ENCODE measurements at places on chromosomes 1 and 21.
A peak's percentile ranks its signal among the peaks of the same experiment; 100 is the strongest.

DNA sequence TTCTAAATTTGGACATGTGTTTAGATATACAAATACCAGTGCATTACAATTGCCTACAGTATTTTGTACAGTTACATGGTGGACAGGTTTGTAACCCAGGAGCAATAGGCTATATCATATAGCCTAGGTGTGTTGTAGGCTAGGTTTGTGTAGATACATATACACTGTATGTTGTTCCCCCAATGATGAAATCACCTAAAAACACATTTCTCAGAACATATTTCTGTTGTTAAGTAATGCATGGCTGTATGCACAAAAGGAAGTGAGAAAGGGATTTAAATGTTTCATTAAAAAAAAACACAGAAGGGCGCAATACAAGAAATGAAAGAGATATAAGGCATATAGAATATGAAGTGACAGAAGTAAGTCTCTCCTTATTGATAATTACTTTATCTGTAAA, 32.0 kb downstream of the S100B start:
- no peak for DNase-seq

GRCh38 chr1:185087101-185087500, 41.7 kb downstream of the RNF2 start:
- no peak for DNase-seq

GRCh38 chr1:3018576-3018975, 2.7 kb upstream of the ACTRT2 start:
- no peak for DNase-seq

GRCh38 chr1:36567601-36568341, 85.1 kb upstream of the CSF3R start:
- DNase-seq = no peak

DNA sequence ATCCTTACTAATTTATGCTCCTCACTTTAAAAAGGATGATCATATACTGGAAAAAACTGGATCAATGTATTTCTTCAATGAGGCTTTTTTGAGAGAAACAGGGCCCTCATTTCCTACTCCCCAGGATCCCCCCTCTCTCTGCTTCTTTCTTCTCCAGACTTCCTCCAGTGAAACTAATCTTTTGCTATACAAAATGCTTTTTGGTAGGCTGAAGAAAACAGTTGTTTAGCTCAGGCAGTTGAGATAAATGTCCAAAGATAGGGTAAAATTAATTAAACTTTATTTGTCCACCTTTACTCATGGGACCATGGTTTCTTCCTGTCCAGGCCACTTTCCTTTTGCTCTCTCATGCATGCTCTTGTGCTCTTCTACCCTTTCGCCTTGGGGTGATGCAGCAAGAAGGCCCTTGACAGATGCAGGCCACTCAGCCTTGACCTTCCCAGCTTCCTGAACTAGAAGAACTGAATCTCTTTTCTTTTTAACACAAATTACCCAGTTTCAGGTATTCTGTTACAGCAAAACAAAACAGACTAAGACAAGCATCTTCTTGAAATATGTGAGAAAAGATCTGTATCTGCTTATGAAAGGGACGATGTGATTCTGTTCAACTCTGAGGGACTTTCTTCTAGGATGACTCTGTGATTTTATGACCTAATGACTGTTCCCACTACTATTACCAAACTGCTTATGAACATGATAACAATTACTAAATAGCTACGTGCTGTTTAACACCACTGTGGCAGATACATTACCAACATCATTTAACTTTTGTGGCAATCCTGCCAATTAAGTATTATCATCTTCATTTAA, 63.7 kb downstream of the NVL start:
- DNase-seq = no peak

GRCh38 chr1:51750218-51750617, 128.3 kb downstream of the NRDC start:
- DNase-seq = no peak

- no peak for DNase-seq
Observed at GRCh38 chr1:75265792-75266191, 131.6 kb downstream of the LHX8 start.

GRCh38 chr1:202689082-202689481, 21.2 kb downstream of the SYT2 start:
- DNase-seq = no peak

DNA sequence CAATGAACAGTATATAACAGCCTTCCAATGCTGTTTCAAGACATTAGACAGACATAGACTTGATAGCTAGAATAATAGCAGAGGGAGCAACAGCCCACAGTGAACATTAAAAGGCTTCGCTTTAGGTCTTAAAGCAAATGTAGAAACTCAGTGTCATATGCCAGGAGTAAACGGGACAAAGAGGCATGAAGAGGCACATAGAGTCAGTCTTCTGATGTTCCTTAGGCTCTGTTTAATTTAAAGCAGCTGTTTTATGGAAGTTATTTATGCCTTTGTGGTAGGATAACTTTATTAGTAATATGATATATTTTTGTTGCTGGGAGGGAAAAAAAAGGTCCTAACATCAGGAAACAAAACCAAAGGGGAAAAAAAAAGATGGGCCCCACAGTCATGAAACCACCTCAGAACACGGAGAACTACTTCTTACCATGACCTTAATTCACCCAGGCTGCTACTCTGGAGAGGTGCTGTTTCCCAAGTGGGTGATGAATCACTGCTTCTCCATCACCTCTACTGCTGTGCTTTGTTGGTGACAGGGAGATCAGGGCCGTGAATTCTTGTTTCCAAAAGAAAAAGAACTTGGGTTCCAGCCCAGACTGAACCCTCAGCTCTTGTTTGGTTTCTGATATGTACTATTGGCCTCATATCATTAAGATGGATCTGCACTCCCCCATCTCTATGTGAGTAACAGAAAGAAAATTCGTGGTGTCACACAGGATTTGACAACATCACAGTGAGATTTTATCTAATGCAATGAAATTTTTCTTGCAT, 616.9 kb downstream of the KIF26B start:
- DNase-seq = no peak

GRCh38 chr21:40902993-40903392, 56.0 kb upstream of the DSCAM start:
- DNase-seq = no peak

- DNase-seq = peak; percentile 74
Observed at GRCh38 chr1:153572569-153573015, 6.9 kb upstream of the S100A2 start.

DNA sequence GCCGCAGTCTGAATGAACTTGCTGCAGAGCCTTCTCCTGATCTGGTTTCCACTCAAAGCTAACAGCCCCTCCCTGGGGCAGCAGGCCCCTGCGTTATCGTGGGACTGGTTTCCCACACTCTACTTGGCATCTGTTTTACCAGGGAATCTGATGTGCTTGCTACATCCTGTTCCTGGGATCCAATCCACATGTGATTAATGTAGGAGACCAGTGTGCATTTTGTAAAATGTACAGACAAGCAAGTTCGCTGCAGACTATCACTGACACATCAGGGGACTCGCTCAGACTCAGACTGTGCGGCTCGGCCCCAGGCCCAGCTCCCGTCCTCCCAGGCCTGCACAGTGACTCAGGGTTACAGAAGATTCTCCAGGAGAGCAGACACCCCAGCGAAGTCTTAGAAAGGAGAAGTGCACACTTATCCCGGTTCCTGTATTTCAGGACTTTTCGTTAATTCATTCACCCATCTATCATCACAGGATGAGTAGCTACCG, 340.1 kb downstream of the MATN1 start:
- no peak for DNase-seq

DNA sequence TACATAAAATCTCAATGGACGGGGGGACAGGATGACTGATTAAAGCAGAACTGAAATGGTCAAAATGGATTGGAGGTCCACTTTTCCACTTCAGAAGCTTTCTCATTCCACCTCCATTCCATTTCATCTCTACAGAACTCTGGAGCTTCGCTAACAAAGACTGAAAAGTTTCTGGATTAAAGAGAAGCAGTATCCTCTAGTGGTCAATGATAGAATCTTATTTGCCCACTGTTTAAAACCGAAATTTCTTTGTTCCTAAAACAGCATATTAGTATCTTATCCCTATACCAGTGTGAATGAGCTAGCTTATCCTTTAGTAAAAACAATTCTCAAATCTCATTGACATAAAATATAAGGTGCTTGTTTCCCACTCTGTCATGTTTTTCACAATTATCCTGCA, 890.6 kb downstream of the KCNT2 start:
- no peak for DNase-seq

- DNase-seq = no peak
Observed at GRCh38 chr1:97063532-97063931, 341.9 kb downstream of the PTBP2 start.

GRCh38 chr1:61224609-61225008, 142.2 kb downstream of the NFIA start:
- DNase-seq = no peak

DNA sequence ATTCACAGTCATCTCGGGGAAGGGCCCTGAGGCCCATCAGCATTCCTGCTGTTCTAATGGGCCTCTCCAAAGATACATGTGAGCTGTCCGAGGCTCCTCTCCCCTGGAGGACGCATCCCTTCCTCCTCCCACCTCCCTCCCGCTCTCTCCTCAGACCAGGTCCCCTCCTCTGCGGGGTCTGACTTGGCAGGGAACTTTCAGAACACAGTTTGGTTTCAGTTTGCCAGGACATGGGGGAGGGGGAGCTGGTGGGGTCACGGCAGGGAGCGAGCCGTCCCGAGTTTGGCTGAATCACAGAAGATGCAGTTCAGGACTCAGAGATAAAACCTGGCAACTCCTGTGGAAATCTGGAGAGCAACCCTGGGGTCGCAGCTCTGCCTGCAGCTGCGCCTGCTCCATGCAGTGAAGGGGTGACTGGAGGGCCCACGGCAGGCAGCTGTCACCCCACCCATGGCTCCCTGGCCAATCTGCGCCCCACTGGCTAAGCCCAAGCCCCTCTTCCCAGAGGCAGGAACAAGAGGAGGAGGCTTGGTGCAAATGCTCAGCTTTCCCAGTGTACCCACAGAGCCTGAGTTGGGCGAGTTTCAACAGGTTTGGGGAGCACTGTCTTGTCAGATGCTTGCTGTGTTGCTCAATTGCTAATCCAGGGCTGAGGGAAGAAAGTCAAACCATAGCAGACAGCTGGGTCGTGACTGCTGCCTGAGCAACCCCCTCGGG, 5.7 kb downstream of the WNT4 start:
- DNase-seq = no peak

GRCh38 chr1:10665226-10665625, 131.2 kb downstream of the CASZ1 start:
- no peak for DNase-seq

GRCh38 chr1:80244372-80244771, 1237.8 kb upstream of the ADGRL4 start:
- DNase-seq = no peak

DNA sequence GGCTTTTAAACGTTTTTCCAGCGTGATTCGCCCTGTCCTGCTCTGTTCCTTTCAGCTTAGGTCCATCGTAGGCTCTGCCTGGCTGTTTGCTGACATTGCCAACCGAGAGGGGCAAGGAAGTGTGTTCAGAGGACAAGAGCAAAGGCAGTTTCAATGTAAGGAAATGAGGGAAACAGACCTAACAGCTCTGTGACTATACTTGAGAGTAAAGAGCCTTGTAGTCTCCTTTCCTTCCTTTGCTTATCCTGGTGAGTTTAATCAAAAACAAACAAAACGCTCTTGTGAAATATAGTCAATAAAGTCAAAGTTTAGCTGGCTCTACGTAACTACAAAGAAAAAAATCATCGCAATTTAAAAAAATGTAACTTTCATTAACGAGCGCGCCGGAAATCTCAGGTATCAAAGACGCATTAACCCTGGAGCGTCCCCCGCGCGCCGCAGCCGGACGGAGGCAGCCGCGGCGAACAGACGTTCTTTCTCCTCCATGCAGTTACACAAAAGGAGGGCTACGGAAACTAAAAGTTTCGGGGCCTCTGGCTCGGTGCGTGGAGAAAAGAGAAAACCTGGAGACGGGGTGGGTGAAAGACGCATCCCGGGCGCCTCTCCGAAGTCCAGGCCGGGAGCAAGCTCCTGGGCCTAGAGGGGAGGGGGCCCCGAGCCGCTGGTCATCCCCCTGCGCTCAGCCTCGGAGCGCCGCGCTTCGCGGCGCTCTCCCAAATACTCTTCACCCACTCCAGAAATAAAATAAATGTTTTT, 617 bp upstream of the ADGRL2 start:
- no peak for DNase-seq

GRCh38 chr1:231706934-231707333, 80.3 kb downstream of the DISC1 start:
- no peak for DNase-seq

DNA sequence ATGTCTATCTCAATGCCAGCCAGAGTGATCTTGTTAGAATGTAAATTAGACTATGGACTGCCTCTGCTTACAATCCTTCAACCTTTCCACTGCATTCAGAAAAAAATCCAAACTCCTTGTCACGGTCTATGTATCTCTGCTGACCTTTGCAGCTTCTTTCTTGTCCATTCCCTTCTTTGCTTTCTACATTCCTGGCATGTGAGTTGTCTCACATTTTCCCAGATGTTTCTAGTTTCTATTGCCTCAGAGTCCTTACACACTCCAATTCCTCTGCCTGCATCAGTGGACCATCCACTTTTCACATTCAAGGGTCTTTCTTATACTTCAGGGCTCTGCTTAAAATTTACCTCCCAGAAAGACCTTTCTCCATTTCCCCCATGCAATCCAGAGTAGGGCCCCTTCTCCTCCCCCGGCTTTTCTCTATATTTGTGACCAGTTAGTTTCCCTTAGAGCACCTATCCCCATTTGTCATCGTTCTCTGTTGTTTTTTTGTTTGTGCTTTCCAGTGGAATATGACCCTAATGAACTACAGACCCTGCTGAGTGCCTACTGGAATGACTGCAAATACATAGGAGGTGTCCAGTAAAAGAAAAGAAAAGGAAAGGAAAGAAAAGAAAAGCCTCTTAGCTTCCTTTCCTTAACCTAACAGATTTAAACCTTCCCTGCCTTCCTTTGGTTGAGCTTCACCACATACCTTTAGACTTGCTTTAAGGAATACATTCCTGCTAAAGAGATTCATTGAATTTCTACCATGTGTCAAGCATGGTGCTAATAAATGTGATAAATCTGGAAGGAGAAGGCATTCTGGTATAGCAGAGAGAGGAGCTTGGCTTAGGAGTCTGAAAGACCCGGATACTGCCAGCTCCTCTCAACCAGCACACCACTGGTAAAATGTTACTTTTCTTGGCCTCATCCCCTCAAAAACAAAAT, 102.0 kb downstream of the DIRAS3 start:
- DNase-seq = no peak

- DNase-seq = no peak
Observed at GRCh38 chr21:21101911-21102310, 103.7 kb downstream of the NCAM2 start.

- DNase-seq = no peak
Observed at GRCh38 chr1:31183126-31183525, 56.6 kb downstream of the NKAIN1 start.
